ENCODE measurements at places on chromosomes 13 and 19.
A peak's percentile ranks its signal among the peaks of the same experiment; 100 is the strongest.

DNA sequence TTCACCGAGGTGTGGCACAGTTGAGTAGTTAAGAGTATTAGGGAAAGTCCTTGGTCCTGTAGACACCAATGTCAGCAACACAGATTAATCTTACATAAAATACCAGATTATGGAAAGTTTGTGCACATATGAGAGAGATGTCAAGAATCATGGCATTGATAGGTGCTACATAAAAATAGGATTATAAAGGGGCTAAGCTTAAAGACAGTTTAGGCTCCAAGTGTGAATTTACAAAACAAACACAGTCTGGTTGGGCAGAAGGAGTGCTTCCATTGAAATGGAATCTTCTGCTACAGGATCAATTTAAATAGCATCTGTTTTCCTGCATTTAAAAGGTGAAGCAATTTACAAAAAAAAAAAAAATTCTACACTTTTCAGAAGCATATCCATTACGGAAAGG is 292.9 kb downstream of the DNAJC15 start:
- no peak for DNase-seq

GRCh38 chr13:40376296-40376849 is 290.1 kb downstream of the FOXO1 start:
- DNase-seq: no peak

GRCh38 chr13:32028711-32029110 is 2.9 kb upstream of the FRY start:
- DNase-seq: no peak

DNA sequence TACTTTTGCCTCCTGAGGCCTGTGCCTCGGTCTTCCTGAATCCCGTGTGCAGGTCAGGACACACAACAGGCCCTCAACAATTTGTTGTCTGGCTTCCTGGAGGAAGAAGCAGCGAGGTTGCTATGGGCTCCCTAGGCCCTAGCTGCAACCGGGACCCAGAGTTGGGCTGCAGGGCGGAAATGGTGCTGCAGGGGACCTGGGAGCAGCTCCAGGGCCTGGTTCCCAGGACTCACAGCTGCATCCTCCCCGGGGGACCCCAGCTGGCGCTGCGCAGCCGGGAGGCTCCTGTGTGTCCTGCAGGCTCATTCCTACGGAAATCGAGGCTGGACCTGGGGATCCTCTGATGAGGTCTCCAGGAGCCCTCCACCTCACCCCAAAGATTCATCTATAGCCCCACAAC is 999 bp upstream of the TNFAIP8L1 start:
- no peak for DNase-seq

DNA sequence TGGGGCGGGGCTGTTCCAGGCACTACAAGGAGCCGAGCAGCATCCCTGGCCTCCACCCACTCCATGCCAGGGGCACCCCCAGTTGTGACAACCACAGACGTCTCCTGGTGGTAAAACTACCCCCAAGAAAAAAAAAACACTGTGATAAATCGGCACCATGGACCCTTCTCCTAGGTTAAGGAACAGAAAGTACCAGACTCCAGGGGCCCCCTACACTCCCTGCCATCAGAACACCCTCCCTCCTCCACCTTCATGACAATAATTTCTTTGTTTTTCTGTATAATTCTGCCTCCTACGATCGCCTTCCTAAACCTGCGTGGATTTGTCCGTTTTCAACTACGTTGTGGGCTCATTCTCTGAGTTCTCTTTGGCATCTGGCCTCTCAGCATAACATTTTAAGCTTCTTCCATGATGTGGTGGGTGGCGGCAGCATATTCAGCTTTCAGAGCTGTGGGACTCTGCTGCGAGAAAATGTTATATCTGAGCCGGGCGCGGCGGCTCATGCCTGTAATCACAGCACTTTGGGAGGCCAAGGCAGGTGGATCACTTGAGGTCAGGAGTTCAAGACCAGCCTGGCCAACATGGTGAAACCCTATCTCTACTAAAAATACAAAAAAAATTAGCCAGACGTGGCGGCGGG is 8.6 kb downstream of the TLE2 start:
- DNase-seq: no peak

DNA sequence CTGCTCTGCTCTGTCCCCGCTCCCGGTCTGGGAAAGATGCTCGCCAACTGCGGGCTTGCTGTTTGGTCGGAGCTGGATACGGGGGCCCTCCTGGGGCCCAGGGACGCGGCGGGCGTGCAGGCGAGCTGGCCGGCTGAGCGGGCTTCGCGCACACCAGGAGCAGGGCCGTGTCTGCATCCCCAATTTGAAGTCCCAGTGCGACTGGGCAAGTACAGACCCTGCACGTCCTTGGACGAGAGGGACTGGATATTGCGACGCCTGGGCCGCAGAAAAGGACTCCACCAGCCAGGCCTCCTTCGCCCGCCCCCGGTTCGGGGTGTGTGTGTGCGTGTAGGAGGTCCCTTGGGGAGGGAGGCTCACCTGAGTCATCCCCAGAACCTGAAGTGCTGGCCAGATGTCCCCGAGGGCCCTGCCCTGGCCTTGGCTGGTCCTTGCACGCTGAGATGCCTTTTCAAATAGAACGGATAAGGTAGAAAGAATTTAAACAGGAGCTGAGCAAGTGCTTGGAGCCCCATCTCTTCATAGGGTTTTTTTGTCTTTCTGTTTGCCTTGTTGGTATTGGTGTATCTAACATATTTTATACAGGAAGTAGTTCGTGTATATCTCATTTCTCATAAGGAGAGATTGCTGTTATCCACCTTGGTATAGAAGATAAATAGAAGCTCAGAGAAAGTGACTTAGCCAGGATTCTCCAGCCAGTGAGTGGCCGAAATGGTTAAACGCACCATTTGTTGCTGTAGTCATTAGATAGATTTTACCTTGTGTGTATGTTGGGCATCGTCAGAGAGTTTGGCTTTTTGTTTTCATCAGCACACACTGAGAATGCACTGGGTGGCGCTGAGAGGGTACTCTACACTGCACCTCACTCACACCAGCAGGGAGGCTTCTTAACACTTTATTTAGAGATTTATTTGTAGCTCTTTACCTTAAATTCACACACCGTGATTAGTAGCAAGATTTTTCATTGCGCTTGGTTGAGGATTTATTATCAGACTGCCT is 1.1 kb downstream of the NAXD start:
- peak; percentile 20 for DNase-seq

GRCh38 chr13:80946008-80946802 is 605.3 kb upstream of the SPRY2 start:
- no peak for DNase-seq

- DNase-seq: no peak
Measured at GRCh38 chr19:34317311-34317927, 47.6 kb upstream of the GPI start.

DNA sequence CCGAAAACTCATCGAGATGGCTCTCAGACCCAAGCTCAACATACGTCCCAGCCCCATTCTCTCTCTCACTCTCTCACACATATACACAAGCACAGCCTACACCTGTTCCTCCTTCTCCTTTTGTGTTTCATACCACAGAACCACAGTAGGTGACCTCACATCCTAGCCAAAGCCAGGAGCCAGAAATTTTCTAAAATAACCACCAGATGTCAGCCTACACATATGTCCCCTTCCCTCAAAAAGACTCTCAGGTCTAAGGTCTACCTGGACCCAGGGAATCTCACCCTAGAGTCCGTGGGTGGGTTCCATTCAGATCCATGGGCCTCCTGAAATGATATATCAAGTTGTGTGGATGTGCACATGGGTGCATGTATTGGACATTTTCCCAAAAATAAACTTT is 104.2 kb upstream of the IPO5 start:
- DNase-seq: no peak

- no peak for DNase-seq
Measured at GRCh38 chr13:106466691-106467426, 68.6 kb downstream of the EFNB2 start.

GRCh38 chr19:5035105-5035761 is 66.3 kb downstream of the KDM4B start:
- no peak for DNase-seq

DNA sequence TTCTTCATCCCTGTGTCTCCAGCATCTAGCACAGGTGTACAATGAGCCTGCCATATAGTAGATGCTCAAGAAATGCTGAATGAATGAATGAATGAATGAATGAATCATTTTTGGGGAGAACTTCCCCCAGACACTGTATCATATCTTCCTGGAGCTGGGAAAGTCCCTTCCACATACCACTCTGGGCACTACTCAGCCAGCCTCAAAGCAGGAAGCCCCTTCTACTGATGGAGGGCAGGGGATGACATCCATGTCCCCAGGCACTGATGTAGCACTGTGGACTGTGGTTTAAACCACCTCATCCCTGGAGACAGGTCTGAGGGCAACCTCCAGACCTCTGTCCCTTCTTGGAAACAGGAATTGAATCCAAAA is 4.8 kb downstream of the GNA15 start:
- DNase-seq: no peak

DNA sequence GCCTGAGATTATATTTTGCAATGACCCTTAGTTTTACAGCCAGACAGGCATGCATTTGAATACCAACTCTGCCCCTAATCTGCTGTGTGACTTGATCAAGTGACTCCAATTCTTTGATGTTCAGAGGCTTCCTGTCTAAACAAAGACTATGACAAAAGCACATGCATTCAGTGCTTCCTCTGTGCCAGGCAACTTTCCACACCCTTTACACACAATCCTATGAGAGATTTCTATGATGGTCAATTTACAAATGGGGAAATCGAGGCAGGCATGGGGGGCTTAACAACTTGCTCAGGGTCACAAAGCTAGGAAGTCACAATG is 3.7 kb upstream of the LYPD3 start:
- DNase-seq: no peak

DNA sequence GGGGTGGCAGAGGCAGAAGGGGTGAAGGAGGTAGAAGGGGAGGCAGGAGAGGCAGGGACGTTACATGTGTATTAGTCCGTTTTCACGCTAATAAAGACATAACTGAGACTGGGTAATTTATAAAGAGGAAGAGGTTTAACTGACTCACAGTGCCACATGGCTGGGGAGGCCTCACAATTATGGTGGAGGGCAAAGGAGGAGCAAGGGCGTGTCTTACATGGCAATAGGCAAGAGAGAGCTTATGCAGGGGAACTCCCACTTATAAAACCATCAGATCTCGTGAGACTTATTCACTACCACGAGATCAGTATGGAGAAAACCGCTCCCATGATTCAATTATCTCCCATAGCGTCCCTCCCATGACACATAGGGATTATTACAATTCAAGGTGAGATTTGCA is 19.0 kb upstream of the ACOD1 start:
- DNase-seq: no peak

- DNase-seq: no peak
Measured at GRCh38 chr13:112964971-112965492, 4.0 kb upstream of the MCF2L start.

DNA sequence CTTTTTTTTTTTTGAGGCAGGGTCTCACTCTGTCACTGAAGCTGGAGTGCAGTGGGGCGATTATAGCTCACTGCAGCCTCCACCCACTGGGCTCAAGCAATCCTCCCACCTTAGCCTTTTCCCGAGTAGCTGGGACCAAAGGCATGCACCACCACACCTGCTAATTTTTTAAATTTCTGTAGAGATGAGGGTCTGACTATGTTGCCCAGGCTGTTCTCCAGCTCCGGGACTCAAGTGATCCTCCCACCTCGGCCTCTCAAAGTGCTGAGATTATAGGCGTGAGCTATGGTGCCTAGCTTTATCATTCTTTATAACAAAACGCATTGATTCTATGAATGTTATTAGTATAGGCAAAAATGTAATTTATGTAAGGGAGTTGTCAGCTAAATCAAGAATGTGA is 17.9 kb upstream of the LYPD3 start:
- no peak for DNase-seq

DNA sequence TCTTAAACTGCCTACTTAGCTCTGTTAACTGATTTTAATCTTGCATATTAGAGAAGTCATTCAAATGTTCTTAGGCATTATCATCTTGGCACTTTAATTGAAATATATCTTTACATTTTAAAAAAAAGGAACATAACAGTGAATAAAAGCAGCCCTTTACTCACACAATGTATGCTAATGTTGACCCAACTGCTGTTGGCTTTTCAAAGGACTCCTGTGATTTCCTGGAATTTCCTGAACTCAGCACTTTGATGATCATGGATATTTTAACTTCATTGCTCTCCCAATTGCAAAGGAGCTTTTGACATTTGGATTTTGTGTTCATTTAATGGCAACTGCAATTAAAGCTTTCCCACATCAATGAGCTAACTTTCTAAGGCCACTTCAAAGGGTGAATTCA is 1230.3 kb downstream of the DIAPH3 start:
- no peak for DNase-seq

GRCh38 chr13:101481421-101481820 is 28.9 kb downstream of the ITGBL1 start:
- no peak for DNase-seq

GRCh38 chr13:45932676-45933075 is 81.1 kb upstream of the SIAH3 start:
- no peak for DNase-seq

Data from muscle of back (tissue), 13 donors.